Mesothelial cell of epicardium (in vitro differentiated cells): ENCODE measurements at places on chromosomes 2 and 18. TPM values are rescaled to one million over a fixed set of nuclear protein-coding genes. Genes with fewer than 3 reads are reported as not detected.

Gene ARMC9
- total RNA-seq, result 49.8 to 52.3 TPM (median 51.6 TPM) in 3 replicates

Gene ATP6V1B1
- 0.44 to 0.66 TPM in 2 of 3 replicates, not detected in the other for total RNA-seq

Gene CTLA4
- not detected in 3 replicates for total RNA-seq

- DNase-seq, result peak; percentile 52
Observed at GRCh38 chr2:110678457-110679336, 834 bp upstream of the BUB1 start.

Gene PROC
- 0.24 to 0.25 TPM (median 0.25 TPM) in 3 replicates for total RNA-seq

GRCh38 chr2:110198016-110198415 is 6.8 kb downstream of the NPHP1 start:
- DNase-seq, result no peak

DNA sequence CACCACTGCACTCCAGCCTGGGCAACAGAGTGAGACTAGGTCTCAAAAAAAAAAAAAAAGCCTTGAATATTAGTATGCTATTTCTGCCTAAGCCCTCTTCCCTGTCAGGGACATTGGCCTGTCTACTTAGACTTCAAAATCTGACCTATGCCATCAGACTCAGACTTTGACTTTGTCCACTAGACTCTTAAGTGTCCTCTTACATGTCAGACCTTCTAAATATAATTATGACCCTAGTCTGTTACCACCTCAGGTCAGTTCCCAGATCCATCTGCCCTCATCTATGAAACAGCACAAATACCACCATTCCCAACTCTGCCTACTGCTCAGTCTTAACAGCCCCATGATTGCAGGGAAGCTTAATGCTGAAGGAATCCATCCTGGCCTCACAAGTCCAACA is 244.6 kb downstream of the ZEB2 start:
- DNase-seq, result no peak

GRCh38 chr18:74290021-74290420 is 1.7 kb downstream of the CYB5A start:
- DNase-seq, result no peak

GRCh38 chr2:55169915-55170314 is 62.2 kb downstream of the CLHC1 start:
- no peak for DNase-seq

Gene CREG2
- 0.20 to 0.88 TPM (median 0.42 TPM) in 3 replicates for total RNA-seq
